KBM-7 (cell line): ENCODE measurements at places on chromosomes 11 and 22.

GRCh38 chr11:65574811-65575567 is 864 bp upstream of the EHBP1L1 start:
- DNase-seq = peak; percentile 57

- DNase-seq = no peak
Observed at GRCh38 chr11:2191883-2192282, 20.3 kb upstream of the TH start.

- no peak for DNase-seq
Observed at GRCh38 chr22:38881997-38882879, 10.2 kb upstream of the CBX6 start.

DNA sequence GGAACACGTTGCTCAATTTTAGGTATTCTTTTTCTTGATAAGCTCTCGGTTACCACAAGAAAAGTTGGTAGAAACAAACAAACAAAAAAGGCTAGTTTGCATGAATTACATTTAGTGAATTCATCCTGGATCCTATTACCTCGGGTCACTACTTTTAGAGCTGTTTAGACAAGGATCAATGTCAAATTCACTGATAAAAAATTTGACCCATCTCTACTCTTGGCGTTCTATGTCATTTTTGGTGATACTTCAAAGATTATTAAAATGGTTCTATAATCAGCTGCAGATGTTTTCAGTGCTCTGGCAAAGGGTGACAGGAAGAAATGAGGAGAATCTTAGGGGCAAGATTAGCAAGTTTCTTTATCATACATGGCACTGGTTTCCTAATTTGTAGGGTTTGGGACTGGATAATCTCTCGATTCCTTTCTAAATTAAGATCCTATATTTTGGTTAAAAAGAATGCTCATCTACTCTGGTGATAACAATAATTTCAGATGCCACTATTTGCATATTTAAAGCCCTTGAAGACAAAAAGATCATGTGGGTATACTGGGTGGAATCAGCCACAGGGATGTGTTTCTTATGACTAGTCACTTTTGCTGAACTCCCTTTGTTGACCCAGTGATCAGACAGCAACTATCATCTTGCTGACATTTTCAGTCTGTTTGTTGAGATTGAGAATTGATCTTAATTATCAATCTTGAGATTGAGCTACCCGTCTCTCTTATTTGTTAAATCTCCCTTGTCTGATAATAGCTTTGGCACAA is 442.9 kb downstream of the AASDHPPT start:
- DNase-seq = no peak

GRCh38 chr11:96875712-96876111 is 485.9 kb downstream of the JRKL start:
- DNase-seq = no peak
